Kidney capillary endothelial cell (primary cell): ENCODE measurements at places on chromosomes 13 and 19.
A peak's percentile ranks its signal among the peaks of the same experiment; 100 is the strongest.

DNA sequence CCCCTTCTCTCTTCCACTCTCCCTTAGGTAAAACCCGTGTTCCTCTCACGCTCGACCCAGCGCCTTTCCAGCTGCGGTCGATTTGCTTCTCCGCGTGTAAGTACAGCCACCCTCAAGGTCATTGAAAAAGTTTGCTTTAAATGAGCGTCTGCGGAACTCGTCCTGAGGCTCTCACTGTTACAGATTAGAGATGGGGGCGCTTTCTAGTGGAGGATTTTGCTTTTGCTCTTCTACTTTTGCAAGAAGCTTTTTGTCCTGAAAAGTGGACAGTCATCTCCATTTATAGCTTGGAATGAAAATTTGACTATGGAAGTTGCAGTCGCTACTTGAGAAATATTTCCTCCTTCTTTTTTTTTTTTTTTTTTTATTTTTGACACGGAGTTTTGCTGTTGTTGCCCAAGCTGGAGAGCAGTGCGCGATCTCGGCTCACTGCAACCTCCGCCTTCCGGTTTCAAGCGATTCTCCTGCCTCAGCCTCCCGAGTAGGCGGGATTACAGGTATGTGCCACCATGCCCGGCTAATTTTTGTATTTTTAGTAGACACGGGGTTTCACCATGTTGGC, 595 bp upstream of the RAB20 start:
- DNase-seq, result peak; percentile 22

- DNase-seq, result no peak
Measured at GRCh38 chr13:88005188-88005587, 334.0 kb downstream of the SLITRK5 start.

- no peak for DNase-seq
Measured at GRCh38 chr19:1082165-1082927, 12.8 kb downstream of the POLR2E start.

GRCh38 chr13:29196409-29197074, 376.4 kb downstream of the MTUS2 start:
- no peak for DNase-seq

DNA sequence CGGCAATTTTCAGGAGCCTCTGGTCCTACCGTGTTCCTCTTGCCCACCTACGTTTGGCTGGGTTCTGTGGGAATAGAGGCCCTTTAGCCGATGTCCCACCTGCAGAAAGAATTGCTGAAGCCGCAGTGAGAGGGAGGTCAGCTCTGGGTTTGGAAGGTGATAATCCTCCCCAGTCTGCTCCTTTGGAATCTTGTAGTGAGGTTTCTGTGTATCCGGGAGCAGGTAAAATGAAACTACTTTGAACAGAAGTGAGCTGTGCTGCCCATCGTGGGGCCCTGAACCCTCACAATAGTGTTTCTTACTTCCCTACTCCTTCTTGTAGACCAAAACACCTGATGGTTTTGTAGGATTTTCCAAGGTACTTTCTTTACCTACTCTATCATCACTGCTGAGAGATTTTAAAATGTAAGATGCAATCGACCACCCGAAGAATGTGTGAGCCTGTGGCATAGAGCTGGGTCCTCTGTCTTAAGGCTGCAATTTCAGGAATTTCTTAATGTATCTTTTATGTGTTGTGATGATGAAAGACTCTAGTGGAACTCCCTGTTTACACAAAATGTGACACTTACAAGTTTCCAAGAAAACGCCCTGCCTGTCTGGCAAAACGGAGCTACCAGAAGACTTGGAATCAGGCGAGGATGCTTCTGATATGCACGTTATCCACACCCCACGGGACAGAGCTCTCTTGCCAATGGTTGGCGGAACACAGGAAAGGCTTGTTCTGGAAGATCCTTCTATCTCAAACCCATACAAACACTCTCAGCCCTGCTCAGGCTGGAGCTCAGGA, 76.1 kb downstream of the RGCC start:
- no peak for DNase-seq

DNA sequence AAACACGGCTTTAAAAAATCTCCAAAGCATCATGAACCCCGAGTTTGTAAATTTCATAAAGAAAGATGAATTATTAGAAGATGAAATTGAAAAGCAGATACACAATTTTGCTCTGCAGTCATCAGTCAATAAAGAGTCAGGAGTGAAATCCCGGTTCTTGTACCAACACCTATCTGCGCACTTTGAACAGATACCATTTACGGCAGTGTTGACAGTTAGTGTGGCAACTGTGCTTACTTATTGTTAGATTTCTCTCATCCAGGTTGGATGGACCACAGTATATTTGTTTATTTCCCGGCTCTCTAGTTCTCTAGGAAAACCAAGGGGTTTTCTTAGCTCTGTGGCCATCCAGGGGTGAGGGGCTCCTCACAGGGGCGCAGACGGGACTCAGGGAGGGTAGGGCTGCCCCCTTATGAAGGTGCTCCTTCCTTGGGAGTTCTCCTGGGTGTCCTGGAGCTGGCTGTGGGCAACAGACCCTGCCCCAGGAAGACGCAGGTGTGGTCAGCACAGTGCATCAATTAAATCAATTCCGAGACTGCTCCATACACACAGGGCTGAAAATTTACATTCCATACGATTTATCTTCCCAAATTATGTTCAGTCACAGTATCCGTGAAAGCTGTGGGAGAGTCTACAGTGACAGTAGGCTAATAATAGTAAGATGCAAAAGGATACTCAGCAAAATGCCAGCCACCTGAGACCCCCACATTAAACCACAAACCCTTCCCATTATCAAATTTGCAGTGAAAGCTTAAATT, 107.0 kb upstream of the C1QTNF9B start:
- no peak for DNase-seq

DNA sequence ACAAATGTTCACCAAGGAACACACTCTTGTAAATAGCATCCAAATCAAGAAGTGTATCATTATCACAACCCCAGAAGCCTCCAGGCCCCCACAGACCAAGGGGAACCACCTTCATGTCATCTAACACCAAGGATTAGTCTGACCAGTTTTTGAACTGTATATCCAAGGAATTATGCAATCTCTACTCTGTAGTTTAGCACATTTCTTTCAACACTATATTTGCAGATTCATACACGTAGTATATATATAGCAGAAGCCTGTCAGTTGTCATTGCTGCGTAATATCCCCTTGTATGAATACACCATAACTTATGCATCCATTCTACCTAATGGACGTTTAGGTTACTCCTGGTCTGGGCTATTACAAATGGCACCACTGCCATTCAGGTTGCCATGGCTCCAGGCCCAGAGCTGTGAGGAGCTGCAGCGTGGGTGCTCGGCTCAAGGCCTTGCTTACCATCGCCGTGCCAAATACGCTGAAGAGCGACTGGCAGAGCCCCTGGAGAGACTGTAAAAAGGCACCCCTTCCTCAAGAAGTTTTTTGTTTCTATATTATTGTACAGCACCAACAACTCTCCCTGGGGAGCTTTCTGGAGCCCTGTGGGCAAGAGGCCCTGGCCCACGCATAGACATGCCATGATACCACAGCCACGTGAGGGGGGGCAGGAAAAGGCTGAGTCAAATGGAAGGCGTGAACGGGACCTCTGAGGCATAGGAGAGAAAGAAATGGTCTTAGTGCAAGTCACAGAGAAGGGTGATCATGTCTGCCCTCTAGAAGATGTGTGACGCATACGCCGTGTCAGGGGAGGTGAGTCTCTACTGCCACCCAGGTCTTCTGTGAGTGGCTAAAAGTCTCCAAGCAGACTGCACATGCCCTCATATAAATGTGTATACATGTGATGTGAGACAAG, 10.8 kb downstream of the LATS2 start:
- DNase-seq, result no peak

DNA sequence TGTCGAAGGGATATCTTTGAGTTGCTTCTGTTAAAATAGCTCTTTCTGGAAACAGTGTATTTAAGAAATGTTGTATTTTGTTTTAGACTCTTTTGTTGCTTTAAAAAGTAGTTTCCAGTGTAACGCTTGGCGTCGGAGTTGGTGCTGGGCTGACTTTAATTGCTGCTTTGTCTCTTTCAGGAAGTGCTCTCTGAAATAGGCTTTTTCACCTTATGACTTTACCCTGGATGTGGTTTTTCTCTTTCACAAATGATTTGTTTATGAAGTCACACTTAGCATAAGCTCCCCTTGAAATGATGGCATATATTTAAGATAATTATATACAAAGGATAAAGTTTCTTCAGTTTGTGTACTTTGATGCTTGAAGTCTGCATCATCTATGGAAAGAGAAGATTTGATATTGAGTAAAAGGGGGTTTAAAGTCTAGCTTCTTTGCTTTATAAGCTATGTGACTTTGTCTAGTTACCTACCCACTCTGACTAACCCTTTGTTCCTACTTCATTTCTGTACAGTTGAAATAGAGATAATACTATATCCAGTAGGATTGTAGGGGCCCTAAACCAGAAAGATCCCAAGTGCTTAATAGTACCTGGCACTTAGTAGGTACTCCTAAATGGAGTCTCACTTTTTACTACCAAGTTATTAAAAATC, at the start of gene GPR18:
GPR18 (minus strand) TSS at position 170 of the 651 bp plus-strand sequence. CDS start 2,507 bp downstream, outside the sequence.
- no peak for DNase-seq

GRCh38 chr19:40802300-40803169, 3.5 kb downstream of the EGLN2 start:
- DNase-seq, result no peak

- DNase-seq, result peak; percentile 81
Measured at GRCh38 chr13:104315606-104316005, 1249.4 kb upstream of the SLC10A2 start.

DNA sequence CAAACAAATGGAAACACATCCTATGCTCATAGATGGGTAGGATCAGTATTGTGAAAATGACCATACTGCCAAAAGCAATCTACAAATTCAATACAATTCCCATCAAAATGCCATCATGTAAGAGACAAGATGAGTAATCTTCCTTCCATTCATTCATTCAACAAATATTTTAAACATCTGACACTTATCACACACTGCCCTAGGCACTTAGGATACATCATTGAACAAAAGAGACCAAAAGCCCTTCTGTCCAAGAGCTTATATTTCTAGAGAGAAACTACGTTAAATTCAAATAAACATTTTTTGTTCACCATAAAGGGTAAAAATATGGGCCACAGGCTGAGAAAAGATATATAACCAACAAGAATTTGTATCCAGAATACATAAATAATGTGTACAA, 20.5 kb upstream of the LHFPL6 start:
- no peak for DNase-seq

DNA sequence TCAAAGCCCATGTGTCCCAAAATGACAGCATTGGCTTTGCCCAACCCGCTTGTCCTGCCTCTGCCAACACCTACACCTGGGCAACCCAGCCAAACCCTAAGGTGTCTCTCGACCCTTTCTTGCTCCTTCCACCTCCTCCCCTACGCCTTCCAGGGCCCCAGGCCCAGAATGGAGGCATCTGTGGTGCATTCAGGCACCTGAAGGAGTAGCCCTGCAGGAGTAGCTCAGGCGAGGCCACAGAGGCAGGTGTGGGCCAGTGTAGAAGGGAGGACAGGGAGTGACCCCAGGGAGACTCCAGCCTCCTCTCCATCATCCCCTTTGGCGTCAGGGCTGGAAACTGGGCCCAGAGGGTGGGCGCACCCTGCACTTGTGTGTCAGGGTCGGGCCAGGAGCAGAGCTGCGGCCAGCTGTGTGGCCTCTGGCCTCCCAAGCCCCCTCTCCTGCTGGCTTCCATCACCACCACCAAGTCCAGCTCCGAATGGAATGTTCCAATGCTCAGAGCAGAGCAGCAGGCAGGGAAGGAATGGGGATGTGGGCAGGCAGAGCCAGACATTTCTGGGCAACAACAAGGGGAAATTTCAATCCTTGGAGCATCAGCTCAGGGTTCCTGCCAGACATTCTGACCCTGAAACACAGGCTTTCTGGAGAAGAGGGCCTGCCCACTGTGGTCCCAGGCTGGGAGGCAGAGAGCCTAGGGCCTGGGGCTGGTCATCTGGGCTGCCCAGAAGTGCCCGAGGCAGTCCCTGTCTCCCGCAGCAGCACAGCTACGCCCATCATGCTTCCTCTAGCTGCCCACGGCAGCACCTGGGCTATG, 16.4 kb downstream of the PLEKHF1 start:
- DNase-seq, result no peak

DNA sequence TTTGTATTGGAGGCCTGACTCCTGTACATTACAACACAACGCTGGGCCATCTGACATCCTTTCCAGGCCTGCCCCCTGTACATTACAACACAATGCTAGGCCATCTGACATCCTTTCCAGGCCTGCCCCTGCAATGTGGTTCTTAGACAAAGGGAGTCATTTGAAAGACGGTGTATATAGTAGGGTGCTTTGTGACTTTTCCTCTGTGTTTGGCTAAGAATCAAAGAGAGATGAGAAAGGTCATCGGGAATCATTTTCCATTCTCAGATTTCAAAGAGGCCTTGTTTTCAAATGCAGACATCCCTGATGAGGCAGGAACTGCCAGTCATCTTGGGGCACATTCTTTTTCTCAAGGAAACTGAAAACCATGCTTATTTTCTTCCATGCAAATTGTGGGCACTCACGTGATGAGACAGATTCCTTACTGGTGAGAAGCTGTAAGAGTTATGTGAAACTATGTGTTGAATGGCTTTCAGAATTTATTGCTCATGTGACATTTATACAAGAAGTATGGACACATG, 551.6 kb downstream of the MYO16 start:
- no peak for DNase-seq

DNA sequence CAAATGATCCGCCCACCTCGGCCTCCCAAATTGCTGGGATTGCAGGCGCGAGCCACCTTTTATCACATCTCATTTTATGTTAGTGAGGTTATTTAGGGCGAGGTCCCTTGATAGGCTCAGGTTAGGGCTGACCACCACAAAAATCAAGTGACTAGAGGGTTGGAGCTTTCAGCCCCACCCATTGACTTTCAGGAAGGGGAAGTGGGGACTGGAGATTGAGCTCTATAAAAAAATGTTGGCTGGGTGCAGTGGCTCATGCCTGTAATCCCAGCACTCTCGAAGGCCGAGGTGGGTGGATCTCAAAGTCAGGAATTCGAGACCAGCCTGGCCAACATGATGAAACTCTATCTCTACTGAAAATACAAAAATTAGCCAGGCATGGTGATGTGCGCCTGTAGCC, 20.1 kb downstream of the FPR3 start:
- DNase-seq, result no peak

DNA sequence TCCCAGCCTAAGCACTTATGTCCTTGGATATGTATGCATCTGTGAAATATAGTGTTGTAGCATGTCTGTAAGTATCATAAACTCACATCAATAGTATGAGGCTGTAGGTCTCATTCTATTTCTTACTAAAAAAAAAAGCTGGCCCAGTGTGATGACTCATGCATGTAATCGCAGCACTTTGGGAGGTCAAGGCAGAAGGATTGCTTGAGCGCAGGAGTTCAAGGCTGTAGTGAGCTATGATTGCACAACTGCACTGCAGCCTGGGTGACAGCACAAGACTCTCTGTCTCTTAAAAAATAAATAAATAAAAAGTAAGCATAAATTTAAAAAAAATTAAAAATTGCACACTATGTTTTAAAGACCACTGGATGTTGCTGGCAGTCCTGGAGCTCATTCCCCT, 79.1 kb upstream of the SPATA13 start:
- no peak for DNase-seq

- no peak for DNase-seq
Measured at GRCh38 chr13:110326263-110326904, 19.3 kb downstream of the COL4A2 start.

DNA sequence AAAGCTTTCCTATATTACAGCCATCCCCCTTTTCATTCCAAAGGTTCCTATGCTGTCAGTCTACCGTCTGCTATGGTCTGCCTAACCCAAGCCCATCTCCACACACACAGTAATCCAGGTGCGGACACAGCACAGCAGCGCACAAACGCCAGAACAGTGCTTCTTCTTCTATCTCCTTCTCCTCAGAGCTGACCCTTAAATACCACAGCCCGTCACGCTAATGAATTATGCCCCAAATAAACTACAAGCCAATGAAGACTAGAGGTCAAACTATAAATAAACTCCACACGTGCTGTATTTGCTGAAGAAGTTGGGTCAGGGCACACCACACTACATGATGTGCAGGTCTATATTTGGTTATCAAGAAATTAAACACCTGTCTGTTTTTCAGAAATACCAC, 71.8 kb downstream of the TBC1D4 start:
- DNase-seq, result no peak
